Posterior vena cava (tissue), 2 donors: ENCODE measurements at places on chromosomes 16 and 17. TPM values are rescaled to one million over a fixed set of nuclear protein-coding genes. Genes with fewer than 3 reads are reported as not detected.

Gene PLEKHG4
- 5.4 TPM for total RNA-seq

Gene RHBDF2
- total RNA-seq, result 26.7 TPM

Gene SHMT1
- total RNA-seq, result 19.3 TPM

Gene BCO1
- total RNA-seq, result not detected

Gene TERB1
- total RNA-seq, result not detected

Gene PRSS27
- total RNA-seq, result 1.4 TPM

Gene CTRB1
- 4.0 TPM for total RNA-seq
